ENCODE measurements at places on chromosomes 7 and 10.

- no peak for DNase-seq
Observed at GRCh38 chr7:3033581-3033980, 10.1 kb downstream of the CARD11 start.

GRCh38 chr10:86389441-86390193, 23.0 kb upstream of the GRID1 start:
- peak; percentile 87 for DNase-seq

GRCh38 chr10:29657719-29658274, 23.0 kb upstream of the SVIL start:
- no peak for DNase-seq

GRCh38 chr10:74521526-74521925, 304.9 kb upstream of the KAT6B start:
- DNase-seq, result no peak

DNA sequence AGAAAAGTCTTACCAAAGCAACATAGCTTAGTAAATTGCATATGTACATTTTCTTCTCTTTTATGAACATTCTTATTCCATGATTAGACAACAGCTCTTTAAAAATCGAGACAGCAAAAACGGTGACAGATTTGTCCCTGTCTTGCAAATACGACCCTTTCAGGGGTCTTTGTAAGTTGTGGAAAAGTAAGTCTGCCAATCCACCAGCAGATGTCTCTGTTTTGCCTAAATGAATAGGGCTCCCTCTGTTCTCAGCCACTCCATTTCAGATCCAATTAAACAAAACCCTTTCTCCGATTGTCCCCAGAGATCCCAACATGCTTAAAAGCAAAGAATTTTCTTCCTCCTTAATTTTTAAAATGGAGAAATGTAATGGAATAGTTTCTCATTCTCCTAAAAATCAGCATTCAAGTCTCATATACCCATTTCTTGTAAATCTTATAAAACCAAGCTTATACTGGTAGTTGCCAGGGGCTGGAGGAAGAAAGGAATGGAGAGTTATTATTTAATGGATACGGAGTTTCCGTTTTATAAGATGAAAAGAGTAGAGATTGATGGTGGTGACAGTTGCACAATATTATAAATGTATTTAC, 61.0 kb upstream of the NFE2L3 start:
- no peak for DNase-seq

GRCh38 chr10:128005858-128006257, 99.0 kb downstream of the PTPRE start:
- DNase-seq, result no peak

DNA sequence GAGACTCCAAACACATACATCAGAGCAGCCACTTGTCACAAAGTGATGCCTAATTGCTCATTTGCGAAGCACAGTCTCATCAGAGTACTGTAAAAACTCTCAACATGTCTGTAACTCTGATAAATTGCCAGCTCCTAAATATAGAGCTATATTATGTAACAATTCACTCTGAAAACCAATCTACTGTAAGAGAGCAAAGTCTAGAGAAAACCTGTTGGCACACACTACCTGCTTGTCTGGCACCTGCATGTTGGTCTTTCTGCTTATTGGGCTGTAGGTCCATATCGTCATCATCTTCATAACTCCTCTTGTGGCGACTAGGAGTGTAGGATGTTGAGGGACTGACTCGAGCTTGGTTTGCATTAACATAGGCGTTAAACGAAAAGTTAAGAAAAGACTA, 19.8 kb downstream of the MCMBP start:
- no peak for DNase-seq

GRCh38 chr10:133357285-133358161, at the start of gene FUOM:
FUOM (minus strand) TSS chr10:133358019; CDS start chr10:133358007, 12 bp downstream.
- DNase-seq, result peak; percentile 84

- DNase-seq, result no peak
Observed at GRCh38 chr10:26743841-26744240, 46.3 kb downstream of the PDSS1 start.

DNA sequence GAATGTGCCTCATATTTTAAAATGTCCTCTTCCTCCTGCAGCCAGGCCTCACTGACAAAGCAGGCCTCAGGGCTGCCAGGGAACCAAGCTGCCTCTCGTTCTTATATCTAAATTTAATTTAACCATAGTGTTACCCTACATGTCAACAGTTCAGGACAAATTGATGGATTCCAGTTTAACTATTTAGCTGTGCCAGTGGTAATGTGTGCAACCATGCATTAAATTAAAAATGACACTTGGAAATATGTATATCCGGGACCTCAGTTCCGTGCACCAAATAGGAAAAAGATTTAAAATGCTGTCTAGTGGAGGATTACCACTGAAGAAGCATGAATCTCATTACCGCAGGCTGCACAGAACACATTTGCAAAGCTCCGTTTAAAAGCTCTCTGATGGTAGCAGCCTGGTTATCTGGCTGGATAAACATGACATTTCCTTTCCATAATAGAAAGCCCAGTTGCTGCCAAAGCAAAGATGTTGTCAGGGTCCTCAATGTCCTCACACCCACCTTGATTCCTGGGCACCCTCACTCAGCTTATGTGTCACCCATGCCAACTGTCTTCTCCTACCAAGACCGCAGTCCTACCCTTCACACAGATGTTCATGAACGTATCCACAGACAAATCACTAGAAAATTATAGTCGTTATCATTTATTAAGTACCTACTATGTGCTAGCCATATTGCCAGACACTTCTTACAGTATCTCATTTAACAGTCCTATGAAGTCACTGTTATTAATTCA, 73.3 kb upstream of the FRMD4A start:
- no peak for DNase-seq

GRCh38 chr7:27137640-27138315, 5.7 kb downstream of the HOXA5 start:
- DNase-seq, result no peak

DNA sequence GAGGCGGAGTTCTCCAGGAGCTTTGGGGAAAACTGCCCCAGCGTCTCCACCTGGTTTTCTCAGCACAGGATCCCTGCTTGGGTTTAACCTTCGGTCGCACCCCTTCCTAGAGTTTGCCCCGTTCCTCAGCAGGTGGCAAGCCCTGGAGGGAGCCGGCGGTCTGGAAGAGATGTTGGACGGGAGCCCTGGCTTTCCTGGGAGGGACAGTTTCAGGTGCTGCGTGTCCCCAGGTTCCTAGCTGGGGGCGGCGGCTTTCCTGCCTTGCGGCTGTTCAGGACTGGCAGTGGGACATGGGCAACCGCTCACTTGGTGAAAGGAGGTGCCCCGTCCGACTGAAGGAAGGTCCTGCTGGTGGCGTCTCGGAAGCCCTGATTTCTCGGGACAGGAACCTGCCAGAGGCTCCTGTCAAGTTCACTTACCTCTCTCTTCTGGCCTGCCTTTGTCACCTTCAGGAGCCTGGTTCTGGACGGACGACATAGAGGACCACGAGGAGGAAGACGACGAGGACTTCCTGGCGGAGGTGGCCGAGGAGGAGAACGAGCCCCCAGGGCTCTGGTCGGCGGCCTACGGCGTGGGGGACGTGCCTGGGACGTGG, 14.8 kb downstream of the ZNF316 start:
- no peak for DNase-seq

GRCh38 chr7:128881458-128882125, 18.9 kb downstream of the ATP6V1F start:
- DNase-seq, result no peak

- DNase-seq, result no peak
Observed at GRCh38 chr7:26381476-26382353, 90.1 kb downstream of the SNX10 start.

DNA sequence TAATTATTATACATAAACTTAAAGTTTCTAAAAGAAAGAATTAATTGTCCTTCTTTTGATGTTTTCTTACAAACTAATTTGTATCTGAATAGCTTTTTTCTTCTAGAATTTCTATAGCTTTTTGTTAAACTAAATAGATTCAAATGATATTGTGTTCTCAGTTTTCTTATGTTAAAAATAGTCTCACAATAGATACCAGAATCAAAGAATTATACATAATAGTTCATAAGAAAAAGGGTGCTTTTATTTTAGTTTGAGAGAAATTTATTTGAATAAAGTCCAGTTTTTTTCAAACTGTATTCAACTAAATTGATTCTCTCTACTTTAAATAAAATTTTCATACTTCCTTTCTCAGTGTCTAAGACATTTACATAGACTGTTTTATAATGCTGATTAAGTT, 274.8 kb downstream of the SEMA3D start:
- no peak for DNase-seq

DNA sequence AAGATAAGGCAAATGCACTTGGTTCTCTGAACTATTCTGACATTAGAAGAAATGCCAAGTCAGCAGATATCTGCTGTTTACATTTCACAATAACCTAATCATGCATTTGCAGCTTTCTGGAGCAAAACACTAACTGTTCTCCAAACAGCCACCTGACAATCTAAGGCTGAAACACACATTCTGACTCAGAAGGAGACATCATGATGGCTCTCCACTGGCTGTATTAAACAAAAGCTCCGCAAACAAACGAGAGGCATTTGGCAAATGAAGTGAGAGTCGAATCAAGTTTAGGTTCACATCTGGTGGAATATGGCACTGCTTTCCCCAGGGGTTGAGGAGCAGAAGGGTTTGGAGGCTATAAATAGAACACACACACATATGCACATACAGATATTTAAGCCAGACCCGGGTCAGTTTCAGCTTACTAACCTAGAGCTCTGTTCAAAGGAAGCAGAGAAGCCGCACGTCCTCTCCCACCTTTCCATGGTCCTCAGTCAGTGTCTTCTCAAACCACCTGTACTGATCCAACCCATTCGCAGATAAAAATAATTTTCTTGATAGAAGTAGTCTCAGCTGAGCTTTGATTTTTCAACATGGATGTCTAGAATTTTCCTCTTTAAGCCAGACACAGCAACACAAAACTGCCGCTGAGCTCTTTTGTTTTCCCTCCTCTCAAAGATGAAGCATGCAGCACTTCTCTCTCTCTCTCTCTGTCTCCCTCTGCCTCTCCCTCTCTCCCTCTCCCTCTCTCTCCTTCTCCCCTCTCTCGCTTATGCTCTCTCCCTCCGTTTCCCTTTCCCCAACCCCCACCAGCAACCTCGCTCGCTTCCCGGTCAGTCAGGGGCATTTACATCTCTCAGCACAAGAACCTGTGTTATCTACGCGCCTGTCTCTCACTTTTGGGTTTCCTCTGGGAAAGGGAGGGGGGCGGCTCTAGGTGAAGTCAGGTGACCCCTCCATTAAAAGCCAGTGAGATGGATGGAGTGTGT, 682.8 kb downstream of the MAGI2 start:
- peak; percentile 49 for DNase-seq

GRCh38 chr7:74325210-74325565, 36.0 kb downstream of the CLIP2 start:
- no peak for DNase-seq

GRCh38 chr10:43892062-43892770, 243.5 kb upstream of the ZNF32 start:
- DNase-seq, result no peak

- DNase-seq, result no peak
Observed at GRCh38 chr10:62437696-62438095, 63.5 kb downstream of the ZNF365 start.

DNA sequence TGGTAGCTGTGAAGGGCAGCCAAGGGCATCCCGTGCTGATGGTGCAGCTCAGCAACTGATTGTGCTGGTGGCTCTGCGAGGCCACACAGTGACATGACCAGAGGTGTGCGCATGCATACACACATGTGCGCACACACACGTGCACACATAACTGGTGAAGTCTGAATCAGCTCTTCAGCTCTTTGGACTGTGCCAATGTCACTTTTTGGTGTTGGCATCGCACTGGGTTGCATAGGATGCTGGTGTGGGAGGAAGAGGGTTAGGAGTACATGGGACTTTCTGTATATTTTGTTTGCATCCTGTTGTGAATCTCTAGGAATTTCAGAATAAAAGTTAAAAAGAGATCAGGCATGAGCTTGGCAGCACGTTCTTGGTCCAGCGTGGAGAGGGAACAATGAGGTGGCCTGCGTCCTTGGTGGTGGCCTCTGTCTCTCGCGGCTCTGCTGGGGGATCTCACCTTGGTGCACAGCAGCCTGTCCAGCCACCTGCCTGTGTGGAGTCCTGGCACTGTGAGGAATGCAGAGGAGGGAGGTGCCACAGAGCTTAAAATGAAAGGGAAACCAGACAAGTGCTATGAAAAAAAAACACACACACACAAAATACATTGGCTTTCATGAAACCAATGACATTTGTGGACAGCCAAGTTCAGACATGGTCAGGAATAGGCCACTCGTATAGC, 124.0 kb downstream of the TRRAP start:
- DNase-seq, result no peak

All from ecto neural progenitor cell (in vitro differentiated cells).